Stimulated activated CD4-positive, alpha-beta T cell treated with anti-CD3 and anti-CD28 coated beads, Interleukin-1b, Interleukin-23, amount 100 ng/mL, for 48 hours (primary cell): ENCODE measurements at places on chromosomes 4 and X.

GRCh38 chr4:184680698-184681097, 31.2 kb downstream of the PRIMPOL start:
- no peak for DNase-seq

- no peak for DNase-seq
Observed at GRCh38 chr4:14046642-14047041, 419.1 kb upstream of the BOD1L1 start.

- DNase-seq: no peak
Observed at GRCh38 chr4:56958111-56958517, 19.3 kb downstream of the NOA1 start.

GRCh38 chr4:38082424-38083385, 122.5 kb downstream of the PTTG2 start:
- DNase-seq: no peak

GRCh38 chr4:148527571-148527970, 85.4 kb upstream of the NR3C2 start:
- DNase-seq: no peak

GRCh38 chrX:105331244-105331643, 110.8 kb upstream of the TEX13A start:
- no peak for DNase-seq

- DNase-seq: peak; percentile 1
Observed at GRCh38 chr4:2257361-2258081, 4.4 kb downstream of the MXD4 start.

DNA sequence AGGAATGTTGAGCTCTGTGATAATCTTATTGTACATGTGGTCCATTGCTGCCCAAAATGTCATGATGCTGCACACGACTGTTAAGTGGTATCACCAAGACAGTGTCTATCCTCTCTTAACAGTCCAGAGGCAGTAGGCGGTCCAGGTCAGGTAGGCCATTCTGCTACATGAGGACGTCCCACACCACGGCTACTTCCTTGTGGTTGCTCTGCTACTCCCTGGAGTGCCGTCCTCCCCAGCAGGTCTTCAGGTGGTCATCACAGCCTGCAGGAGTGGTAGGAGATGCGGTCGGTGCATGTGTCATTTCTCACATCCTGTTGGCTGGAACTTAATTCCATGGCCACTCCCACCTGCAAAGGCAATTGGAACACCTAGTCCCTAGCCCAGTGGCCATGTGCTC, 11.5 kb upstream of the STK32B start:
- DNase-seq: no peak

GRCh38 chr4:77819404-77819842, 255 bp upstream of the CNOT6L start:
- DNase-seq: peak; percentile 23

DNA sequence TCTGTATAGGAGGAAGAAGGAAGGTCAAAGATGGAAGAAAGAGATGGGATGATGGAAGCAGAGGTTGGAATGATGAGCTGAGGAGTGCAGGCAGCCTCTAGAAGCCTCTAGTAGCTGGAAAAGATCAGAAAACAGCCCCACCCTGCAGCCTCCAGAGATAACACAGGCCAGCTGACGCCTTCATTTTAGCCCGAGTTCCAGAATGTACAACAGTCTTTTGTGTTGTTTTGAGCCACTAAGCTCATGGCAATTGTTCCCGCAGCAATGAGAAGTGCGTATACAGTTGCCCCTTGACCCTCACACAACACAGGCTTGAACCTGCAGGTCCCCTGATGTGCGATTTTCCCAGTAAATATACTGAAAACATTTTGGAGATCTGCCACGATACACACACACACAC, 72.0 kb downstream of the WFS1 start:
- no peak for DNase-seq

- no peak for DNase-seq
Observed at GRCh38 chr4:115515366-115515765, 401.9 kb upstream of the NDST4 start.

DNA sequence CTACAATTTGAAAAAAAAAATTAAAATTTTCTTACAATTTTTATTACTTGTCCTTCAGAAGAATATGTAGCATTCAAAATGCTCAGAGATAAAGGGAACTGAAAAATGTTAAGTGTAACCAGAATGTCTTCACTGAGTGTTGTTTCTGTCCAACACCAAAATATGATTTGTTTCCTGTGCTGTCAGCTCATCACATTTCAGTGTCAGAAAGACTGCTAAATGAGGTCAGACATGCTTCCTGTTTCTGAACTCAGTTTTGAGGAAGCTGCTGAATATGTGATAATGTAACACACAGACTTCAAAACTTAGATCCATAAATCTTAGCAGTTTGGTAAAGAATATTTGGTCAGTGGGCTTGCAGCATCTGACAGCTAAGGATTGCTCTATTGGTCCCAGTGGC, 1849.7 kb downstream of the PCDH7 start:
- DNase-seq: no peak

GRCh38 chr4:180727478-180727877, 1515.7 kb upstream of the TENM3 start:
- DNase-seq: no peak

DNA sequence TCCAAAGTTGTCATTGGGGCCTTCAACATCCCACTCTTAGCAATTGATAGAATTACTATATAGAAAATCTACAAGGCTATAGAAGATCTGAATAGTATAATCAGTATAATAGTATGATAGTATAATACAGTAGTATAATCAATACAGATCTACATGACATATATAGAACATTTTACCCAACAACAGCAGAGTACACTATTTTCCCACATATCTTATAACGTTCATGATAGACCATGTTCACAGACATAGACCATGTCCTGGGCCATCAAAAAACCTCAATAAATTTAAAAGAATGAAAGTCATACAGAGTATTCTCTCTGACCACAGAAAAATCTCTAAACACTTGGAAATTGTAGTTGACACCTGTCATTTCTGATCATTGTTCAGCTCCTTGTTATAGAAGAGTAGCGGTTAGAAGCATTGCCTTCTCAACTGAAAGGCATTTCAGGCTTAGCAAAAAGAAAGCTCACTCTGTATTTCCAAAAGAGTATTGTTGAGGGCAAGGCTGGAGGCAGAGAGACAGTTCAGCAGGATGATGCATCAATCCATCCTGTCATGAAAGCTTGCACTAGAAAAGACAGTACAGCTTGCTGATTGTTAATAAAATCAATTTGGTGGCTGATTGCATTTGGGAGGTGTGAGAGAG, 38.8 kb upstream of the ARMCX5 start:
- no peak for DNase-seq

DNA sequence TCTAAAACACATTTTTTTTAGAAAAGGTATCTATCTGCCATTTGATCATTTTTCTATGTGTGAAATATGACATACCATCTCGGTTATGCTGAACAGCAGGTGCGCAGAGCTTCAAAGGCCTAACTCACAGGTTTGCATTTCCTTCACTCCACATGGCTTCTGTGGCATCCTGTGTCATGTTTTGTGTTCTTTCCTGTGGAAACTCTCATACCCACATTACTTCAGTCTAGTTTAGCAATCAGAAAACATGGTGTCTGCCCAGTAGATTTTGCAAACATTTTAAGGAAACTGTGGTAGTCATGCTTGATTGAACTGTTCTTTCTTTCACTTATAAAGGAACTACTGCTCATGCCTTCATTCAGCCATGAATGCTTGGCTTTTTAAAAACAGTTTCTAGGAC, 11.3 kb upstream of the ARAP2 start:
- peak; percentile 54 for DNase-seq

DNA sequence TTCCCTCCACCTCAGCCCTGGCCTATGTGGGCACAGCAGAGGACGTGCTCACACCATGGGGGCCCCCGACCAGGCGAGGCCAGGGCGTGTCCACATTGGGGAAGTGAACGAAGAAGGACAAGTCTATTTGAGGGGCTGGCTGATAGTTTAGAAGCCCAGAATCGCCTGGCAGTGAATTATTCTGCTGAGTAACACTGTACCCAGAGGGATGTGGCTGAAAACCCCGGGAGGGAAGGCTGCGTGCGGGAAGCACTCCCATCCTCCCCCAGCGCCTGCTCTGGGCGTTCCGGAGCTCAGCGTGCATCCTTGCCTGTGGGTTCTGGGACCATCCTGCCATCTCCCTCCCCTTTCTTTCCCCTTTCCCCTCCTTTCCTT, 66.6 kb downstream of the TRMT44 start:
- DNase-seq: no peak

DNA sequence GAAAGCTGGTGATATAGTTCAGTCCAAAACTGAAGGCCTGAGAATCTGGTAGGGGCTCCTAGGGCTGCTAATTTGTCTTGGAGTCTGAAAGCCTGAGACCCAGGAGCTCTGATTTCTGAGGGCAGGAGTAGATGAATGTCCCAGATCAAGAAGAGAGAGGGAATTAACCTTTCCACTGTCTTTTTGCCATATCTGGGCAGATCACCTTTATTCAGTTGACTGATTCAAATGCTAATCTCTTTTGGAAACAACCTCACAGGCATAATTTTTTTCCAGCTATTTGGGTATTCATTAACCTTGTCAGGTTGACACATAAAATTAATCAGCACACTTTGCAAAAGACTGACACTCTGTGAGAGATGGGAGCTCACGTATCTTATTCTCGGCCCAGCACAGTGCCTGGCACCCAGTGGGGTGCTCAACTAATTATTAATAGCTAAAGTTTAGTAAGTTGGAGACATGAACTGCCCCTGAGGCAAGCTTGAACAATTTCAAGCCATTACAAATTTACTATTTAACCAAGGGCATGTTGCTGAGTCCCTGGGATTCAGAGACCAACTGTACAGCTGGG, 114.3 kb downstream of the CPEB2 start:
- DNase-seq: no peak

DNA sequence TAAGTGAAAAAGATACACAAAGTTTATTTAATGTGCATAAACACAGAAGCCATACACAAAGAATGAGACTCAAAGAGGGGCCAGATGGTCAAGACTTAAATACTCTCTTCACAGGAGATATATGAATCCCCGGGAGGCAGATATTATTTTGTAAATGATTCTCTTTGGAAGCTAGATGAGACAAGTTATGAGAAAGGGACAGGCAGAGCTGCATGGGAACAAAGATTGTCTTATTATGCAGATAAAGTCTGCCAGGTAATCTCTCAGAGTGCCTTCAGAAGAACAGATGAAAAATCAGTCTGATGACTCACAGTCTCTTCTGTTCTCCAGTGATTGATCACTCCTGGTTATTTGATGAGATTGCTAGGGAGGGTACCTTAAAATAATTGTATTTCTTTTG, 89.0 kb downstream of the NAF1 start:
- no peak for DNase-seq

DNA sequence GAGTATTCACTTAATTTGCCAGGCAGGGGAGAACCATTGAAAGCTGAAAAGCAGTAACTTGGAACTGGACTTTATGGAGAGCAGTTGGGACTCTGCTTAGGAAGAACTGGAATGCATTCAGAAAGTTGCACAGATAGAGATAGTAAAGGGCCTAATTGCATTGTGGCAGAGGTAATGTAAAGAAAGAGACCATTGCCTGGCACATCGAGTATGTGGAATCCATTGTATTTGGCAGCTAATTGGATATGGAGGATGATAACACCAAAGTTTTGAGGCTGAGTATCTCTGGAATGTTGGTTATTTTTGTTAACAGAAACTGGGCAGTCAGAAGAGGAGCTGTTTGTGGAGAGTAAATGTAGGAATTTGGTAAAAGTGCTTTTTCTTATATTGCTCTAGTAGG, 169.9 kb downstream of the BMPR1B start:
- no peak for DNase-seq

- DNase-seq: no peak
Observed at GRCh38 chrX:129145840-129146272, 377.4 kb downstream of the SMARCA1 start.

GRCh38 chr4:84927428-84927827, 39.1 kb downstream of the WDFY3 start:
- no peak for DNase-seq

GRCh38 chr4:158729716-158730559, 6.7 kb upstream of the PPID start:
- peak; percentile 54 for DNase-seq

GRCh38 chr4:87045234-87045558, 110.4 kb downstream of the AFF1 start:
- DNase-seq: no peak

- DNase-seq: no peak
Observed at GRCh38 chr4:118279328-118279727, 73.5 kb downstream of the PRSS12 start.

DNA sequence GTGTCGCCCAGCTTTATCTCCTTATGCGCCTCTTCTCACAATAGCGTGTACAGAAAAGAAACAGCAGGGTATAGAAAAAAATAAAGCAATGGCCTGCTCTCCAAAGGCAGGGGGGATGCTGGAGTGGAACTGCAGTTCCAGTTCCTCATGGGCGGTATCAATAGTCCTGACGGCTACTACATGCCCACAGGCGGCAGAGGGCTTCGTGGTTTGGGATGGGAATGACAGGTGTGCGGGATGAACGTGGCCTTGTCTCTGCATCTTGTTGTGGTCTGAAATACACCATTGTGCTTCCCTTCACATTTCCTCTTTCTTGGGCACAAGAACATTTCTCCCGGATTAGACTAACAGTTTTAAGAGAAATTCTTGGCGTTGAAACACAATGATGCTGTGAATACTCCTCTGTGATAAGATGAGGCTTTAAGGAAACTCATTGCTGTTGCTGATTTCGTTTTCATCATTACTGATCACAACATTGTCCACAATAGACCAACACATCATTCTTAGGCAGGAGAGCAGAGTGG, 124.1 kb upstream of the IGFBP7 start:
- no peak for DNase-seq

GRCh38 chrX:15143825-15144121, 126.1 kb downstream of the ASB9 start:
- DNase-seq: no peak

DNA sequence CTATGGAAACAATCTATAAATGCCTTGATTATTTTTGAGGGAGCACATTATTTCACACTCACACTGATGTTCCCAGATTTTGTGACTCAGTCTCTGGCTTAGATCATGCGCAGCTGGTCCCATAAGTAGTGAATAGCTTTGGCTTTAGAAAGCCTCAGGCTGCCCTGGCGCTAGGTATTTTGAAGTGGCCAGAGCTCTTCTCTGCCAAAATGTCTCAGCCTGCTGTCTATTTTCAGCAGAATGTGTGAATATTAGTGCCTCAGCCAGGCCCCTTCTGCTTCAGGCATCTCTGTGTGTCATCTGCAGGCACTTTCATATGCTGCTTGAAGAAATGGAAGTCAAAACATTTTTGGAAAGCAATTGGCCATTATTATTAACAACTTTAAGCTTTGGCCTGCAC, 931.0 kb upstream of the INTU start:
- no peak for DNase-seq
